ENCODE measurements at places on chromosomes 7 and 10. TPM values are rescaled to one million over a fixed set of nuclear protein-coding genes. Genes with fewer than 3 reads are reported as not detected.
A peak's percentile ranks its signal among the peaks of the same experiment; 100 is the strongest.

DNA sequence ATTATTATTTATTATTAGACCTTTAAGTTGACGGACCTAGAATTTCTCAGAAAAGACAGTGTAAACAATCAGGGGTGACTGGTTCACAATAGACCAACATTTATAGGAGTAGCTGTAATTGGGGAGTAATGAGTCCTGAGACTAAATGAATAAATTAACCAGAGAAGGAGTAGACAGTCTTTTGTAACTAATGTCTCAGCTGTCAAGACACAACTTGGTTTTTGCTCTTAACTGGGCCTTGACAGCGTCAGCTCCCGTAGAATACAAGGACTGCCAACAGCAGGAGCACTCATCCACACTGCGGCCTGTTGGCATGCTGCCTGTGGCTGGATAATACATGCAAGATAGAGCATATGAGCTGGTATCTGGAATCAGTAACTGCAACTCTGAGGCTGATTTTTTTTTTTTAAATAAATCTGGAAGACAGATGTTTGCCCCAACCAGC lies 123.9 kb downstream of the CACNA2D1 start:
- DNase-seq: peak; percentile 93

DNA sequence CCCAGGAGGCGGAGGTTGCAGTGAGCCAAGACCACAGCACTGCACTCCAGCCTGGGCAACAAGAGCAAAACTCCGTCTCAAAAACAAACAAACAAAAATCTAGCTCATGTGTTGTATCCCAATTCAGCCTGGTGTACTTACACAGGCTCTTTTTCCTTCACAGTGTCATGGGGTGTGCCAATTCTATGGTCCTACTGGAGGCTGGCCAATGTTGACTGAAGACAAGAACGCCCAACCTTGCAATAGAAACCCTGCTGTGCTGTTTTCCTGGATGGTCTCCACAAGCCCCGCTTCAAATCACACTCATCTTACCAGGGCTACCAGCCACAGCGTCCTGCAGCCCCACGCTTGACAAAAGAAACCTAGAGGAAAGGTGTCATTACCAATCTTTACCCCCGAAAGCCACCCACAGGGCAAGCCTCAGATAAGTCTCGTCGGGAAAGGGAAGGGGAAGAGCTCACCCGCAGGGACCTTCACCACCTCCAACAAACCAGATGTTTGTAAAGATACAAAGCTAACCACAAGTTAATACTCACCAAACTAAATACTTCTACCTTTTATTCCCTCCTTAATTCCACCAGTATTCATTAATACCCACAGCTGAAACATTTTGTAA lies 64.8 kb downstream of the TNS3 start:
- no peak for DNase-seq

Gene STEAP4
- 56.1 TPM for total RNA-seq

Gene TEX36
- total RNA-seq: not detected
